ENCODE measurements at places on chromosomes 5 and 9.

DNA sequence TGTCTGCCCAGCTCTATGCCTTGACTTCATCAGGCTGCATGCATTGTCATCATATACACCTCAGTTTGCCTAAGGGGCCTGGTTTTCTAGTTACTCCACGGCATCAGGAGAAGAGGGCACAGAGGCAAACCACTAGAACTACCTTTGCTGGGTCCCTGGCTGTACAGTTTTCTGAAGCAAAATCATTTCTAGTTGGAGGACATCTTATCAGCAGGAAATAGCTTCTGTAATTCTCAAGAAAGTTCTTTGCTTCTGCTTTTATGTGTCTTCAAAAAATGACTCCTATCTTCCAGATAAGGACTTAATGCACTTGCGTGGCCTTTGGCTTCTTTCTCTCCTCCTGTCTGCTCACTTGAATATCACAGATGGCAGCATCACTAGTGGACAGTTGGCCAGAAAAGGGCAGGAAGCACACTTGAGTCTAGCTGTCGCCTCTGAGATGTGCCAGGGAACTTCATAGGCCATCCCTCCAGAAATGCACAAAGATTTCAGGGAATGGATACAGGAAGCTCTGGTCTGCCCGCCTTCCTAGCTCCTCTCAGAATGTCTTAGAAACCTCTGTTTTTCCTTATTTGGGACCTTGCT lies 22.4 kb upstream of the LTC4S start:
- DNase-seq = no peak

DNA sequence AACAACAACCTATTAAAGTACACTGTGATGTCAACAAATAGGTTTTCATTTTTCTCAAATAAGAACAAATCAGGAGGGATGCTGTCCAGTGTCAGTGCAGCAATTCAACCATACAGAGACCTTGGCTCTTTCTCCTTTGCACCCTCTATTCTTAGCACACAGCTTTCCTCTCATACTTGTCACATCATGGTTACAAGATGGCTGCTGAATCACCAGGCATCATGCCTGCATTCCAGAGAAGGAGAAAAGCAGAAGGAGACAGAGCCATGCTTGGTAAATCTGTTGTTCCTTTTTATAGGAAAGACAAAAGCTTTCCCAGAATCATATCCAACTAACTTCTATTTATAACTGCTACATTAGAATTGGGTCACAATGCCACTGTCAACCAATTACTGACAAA lies 124.7 kb upstream of the VLDLR start:
- no peak for DNase-seq

DNA sequence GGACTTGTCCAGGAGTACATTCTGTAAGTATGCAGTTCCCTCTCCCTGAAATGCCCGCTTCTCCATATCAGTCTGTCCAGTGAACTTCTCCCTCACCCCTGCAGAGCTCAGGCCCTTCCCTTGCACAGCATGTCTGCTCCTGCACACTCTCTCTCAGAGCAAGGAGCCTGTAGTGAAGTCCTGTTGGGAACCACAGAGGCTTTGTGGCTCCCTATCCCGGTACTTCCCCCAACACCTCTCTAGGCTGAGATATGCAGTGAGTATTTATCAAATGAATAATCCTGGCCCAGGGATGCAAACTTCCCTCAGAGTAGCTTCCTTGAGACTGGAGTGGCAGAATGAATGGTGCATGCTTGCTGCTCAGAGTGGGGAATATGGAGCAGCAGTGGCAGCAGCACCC lies 48.8 kb downstream of the POC5 start:
- no peak for DNase-seq

GRCh38 chr9:126628969-126629674 lies 15.4 kb downstream of the LMX1B start:
- DNase-seq = no peak

GRCh38 chr9:122991370-122991830 lies 42.1 kb upstream of the GPR21 start:
- DNase-seq = no peak

- DNase-seq = no peak
Observed at GRCh38 chr9:99040251-99040900, 64.5 kb upstream of the TGFBR1 start.

- no peak for DNase-seq
Observed at GRCh38 chr9:125805586-125805985, 58.4 kb downstream of the PBX3 start.

DNA sequence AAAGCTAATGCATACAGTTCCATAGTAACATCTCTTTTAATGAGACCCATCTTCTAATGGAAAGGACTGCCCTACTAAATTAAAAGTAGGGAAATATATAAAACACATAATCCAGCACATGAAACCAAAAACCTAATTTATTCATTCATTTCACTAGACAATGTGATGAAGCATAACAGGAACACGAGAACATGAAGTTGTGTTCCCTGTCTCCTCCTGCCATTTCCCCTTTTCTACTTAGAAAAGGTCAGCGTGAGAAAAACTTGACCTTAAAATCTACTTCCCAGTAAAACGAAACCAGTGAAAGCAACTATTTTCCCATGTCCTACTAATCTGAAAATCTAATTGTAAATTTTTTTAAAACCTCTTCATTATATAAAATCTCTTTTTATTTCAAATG lies 847.5 kb downstream of the TLE1 start:
- DNase-seq = no peak

DNA sequence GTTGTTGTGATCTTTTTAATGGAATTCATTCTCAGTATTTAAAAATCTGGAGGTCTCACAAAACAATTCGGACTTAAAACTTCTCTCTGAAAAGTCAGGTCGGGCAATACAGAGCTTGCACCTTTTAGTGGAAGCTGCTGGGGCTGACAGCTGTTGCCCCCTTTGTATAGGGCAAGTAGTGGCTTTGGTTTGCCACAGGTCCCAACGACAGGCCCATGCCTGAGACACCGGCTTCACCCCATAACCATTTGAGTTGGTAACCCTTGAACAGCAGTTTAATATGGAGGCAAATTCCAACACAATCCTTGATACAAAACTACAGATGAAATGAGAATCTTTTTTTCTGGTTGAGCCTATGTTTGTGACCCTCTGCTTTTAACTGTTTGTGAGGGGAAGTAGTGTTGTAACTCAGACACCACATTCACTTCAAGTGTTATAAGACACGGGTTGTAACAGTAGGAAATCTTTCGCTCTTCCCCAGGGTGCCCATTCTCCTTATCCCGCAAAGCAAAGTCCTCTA lies 752 bp upstream of the GLRX start:
- DNase-seq = no peak

DNA sequence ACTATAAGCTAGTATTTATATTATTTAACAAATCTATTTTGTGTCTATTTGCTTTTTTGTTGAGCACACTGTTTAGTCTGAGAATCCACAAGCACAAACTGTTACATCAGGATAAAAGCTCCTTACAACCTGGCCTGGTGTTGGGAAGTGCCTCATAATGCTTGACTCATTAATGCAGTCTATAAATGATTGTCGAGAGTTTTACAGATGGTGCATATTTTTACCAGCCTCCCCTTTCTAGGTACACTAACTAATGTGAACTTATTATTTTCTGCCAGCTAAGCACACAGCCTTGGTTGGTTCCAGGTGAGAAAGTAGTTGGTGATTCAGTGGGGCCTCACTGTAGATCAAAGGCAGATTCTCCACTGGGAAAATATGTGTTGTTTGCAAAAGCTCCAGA lies 151.0 kb upstream of the ADAMTS16 start:
- no peak for DNase-seq

DNA sequence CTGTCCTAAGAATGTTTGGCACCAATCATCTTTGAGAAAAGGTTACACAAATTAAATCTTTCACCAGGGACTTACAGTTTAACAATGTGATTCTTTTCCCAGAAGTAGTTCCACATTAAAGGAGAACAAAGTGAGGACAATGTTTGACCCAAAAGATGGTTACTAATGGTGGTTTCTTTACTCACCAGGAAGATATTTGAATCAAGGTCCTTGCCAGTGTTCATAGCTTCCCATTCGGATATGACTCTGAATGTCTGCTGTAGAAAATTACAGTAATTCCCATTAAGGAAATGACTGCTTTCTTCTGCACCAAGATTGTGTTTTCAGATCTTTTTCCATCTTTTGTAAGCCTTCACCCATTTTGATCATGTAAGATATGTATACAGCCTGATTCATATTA lies 114.6 kb upstream of the ADAMTSL1 start:
- DNase-seq = no peak

Data from hypothalamus (tissue), 51 donors.